Muscle of arm (tissue), 14 donors: ENCODE measurements at places on chromosomes 4 and X. TPM values are rescaled to one million over a fixed set of nuclear protein-coding genes. Genes with fewer than 3 reads are reported as not detected.

Gene NOX1
- 0.12 TPM for polyA plus RNA-seq

- no peak for DNase-seq
Measured at GRCh38 chr4:151192556-151193235, 84.3 kb upstream of the PRSS48 start.

- DNase-seq, result no peak
Measured at GRCh38 chr4:117971403-117971802, 62.9 kb upstream of the NDST3 start.

DNA sequence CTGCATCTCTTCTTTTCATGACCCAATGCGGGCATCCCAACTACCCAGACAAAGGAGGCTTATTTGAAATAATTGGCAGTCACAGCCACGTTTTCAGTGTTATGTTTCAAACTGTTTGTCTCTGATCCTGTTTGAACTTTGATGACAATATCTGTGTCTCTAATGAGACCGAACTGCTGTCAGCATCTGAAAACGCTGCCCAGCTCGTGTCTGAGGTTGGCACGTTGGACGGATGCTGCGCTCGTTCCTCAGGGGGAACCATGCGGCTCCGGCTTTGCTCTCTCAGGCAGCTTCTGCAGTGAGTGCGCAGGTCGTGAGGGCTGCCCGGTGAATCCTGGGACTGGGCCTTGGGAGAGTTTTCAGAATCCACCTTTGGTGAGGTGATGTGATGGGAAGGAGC lies 58.4 kb upstream of the SORBS2 start:
- no peak for DNase-seq

GRCh38 chr4:125387770-125388169 lies 73.0 kb downstream of the FAT4 start:
- DNase-seq, result no peak

Gene FGB
- not detected for polyA plus RNA-seq

DNA sequence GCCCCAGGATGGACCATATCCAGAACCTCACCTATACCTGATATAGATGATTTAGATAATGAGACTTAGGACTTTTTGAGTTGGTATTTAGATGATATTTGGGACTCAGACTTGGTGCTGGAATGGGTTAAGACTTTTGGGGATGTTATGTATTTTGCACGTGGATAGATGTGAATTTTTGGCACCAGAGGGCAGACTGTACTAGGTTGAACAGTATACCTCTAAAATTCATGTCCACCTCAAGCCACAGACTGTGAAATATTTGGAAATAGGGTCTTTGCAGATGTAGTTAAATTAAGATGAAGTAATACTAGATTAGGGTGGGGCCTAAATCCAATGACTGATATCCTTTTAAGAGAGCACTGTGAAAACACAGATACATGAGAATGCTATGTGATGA lies 15.6 kb downstream of the RBM41 start:
- DNase-seq, result no peak
